Smooth muscle cell of the umbilical artery (primary cell): ENCODE measurements at places on chromosomes 13 and 19. TPM values are rescaled to one million over a fixed set of nuclear protein-coding genes. Genes with fewer than 3 reads are reported as not detected.

Gene ZNF563
- 3.5 and 5.6 TPM in 2 replicates for total RNA-seq

Gene GRIN3B
- total RNA-seq: 0.59 and 0.65 TPM in 2 replicates

Gene ZNF229
- total RNA-seq: 10.5 and 11.6 TPM in 2 replicates

Gene GPR4
- total RNA-seq: not detected in 2 replicates

Gene ACP5
- total RNA-seq: 0.59 TPM in 1 of 2 replicates, not detected in the other

Gene WDR62
- 0.59 and 4.6 TPM in 2 replicates for total RNA-seq

Gene PLD3
- total RNA-seq: 497 and 582 TPM in 2 replicates
